EL (cell line): ENCODE measurements at places on chromosomes 7 and 10.
A peak's percentile ranks its signal among the peaks of the same experiment; 100 is the strongest.

GRCh38 chr7:45176886-45177731, 19.5 kb downstream of the RAMP3 start:
- no peak for DNase-seq

- no peak for DNase-seq
These were observed 63.6 kb downstream of the INSIG1 start for GRCh38 chr7:155361346-155361680.

GRCh38 chr10:78109210-78109609, 75.5 kb downstream of the RPS24 start:
- DNase-seq = no peak

DNA sequence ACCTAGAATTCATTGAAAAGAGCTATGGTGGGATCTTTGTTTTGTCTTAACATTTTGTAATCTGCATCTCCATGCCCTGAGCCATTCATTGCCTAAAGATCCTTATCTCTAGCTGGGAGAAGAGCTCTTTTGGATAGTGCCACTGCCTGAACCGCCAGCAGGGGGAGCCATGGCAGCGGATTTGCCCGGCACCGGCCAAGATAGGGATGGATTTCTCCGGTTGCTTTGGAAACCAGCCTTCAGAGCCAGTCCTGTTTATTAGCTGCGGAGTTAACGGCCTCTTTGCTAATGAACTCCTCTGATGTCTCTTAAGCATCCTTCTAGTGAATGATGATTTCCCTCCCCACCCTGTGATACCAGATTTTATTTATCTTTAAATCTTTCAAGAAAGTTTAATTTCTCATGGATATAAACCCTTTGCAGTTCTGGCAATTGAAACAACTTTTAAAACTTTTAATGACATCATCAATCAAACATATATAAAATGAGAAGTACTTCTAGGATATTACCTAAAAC, 58.2 kb upstream of the LYZL2 start:
- DNase-seq = peak; percentile 79

- DNase-seq = no peak
These were observed 82.7 kb upstream of the ADAM12 start for GRCh38 chr10:126470991-126471390.

DNA sequence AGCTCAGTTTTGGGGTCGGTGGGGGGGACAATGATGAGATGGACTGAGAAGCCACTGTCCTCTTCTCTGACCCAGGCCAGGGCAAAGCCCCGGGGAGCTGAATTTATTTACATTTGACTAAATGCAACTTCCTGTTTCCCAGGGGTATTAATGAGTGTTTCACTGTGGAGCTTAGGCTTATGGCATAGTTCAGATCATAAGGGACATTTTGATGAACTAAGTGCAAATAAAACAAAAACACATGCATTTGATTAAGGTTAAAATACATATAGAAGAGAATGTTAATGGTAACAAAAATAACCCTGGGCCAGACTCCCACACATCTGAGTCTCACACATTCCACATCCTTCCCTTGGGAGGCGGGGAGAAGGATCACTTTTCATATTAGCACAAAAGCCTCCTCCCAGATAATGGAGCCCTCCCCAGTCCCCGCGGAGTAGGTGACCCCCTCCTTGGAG, 320.6 kb downstream of the FRMD4A start:
- DNase-seq = peak; percentile 74

DNA sequence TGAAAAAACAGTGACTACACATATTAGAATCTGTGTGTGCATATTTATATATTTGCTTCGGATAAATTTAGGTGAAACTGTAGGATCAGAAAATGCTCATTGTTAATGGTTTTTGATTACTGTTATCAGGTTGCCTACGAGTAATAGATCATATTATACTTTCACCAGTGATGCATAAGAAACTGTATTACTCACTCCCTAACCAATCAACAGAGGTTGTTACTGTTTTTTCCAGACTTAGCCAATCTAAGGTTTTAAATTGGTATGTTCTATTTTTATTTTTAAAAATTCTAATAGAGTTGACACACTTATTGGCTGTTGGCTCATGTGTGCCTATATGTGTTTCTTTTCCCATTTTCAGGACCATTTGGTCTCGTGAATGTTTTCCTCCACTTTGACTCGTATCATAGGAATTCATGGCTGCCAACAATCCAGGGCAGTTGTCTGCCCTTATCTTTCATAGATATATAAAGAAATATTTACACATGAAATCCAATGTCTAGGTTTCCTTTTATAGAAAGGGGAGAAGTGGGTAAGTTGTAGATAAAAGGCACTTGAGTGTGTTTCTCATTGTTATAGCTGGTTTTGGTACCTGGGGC, 59.2 kb downstream of the ANLN start:
- peak; percentile 70 for DNase-seq

DNA sequence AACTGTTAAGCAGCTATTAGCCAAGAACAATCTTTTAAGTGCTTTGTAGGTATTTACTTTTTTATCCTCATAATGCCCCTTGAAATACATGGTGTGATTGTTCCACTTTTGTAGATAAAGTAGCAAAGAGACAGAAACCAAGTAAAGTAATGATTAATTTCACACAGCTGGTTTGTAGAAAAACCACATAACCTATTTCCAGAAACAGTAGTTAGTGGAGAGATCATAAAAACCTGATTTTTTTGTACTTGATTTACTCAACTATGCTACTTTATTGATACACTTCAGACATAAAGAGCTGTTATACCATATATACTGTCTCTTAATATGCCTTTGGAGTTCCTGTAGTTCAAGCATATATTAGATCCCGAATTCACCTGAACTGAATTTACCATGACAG, 118.4 kb downstream of the SEMA3A start:
- DNase-seq = no peak

DNA sequence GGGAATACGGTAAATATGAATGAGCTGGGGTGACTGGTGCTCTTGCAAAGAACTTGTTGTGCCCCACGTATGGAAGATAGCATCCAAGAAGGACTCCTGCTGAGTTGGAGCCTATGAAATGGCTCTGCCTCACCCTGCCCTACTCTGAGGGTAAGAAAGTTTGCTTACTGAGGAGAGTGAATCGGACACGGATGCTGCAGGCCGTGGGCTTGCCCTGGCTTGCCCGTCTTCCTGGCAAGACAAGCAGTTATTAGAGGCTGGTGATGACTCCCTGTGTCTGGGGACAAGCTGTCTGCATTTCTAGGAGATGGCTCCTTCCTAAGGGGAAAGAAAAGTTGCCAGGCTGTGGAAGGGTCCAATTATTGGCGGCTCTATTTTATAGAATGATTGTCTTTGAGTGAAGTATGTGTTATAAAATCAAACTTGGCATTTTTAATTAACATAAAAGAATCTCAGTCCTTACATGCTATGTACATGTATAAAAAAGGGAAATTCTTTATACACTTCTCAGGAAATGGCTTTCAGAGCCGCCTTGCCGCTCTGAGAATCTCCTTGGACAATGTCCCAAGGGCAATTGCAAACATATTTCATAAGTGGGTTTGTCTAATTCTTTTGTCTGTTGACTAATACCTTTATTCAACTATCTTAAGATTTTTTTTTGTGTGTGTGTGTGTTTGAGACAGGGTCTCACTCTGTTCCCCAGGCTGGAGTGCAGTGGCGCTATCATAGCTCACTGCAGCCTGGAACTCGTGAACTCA, 64.6 kb downstream of the CYP26A1 start:
- no peak for DNase-seq

GRCh38 chr7:29413626-29414136, 150.0 kb upstream of the PRR15 start:
- DNase-seq = no peak

DNA sequence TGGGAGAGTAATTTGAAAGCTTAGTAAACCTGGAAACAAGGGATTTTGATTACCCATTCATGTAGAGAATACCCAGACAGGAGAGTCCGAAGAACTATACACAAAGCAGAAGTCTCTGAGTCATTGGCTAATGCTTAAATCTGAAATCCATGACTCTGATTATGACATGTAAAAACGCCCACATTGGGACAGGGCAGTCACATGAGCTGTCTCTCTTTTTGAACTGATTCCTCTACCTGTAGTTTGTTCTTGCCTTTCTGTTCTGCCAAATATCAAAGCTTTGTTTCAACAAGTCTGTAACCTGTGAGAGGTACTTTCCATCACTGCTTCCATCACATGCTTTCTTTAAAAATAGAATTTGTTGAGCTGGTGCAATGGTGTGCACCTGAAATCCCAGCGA, 4.3 kb upstream of the GPNMB start:
- DNase-seq = no peak

DNA sequence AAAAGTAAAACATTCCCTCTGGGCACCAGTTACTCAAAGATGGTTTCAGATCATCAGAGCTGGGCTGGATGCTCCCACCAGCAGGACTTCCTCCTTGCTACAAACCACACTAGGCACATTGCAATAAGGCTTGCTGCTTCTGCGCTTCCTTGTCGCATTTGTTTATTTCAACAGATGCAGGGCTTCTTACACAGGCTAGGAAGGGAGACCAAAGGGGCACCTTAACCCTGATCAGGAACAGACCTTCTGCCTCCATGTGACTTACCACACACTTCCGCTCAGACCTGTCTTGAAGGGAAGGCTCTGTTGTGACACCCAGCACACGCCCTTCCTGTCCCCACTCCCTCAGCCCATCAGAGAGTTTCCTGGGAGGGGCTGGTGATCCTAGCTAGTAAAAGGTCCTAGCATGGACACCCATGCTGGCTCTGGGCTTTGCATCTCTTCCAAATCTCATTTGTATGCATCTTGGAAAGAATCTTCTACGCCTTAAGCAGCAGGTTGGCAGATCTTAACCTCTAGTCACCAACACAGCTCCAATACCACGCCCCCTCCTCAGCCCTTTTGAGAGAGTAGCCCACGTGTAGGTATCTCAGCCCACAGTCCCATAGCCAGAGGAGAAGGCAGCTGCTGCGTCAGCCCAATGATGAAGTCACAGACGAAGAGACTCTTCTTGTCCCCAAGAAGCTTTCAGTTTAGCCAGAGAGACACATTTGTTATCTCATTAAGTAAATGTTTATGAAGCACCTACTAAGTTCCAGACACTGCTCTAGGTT, 47.1 kb upstream of the SVIL start:
- no peak for DNase-seq

DNA sequence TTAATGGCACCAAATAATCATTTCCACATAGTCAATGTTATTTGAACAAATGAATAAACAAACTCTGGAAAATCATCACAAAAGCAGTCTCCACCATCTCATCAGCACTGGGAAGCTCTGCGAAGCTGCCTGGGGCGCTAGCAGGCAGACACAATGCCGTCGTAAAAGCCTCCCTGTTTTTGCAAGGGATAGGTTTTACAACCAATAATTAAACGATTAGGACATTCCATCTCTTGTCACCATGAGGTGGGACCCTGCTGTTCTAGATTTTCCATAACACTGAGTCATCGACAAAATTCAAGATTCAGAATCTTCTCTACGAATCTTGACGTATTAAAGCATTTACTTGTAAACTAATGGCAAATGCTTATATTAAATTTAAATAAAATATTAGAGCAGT, 172.8 kb upstream of the AKR1E2 start:
- DNase-seq = no peak

GRCh38 chr10:85043207-85043606, 714.8 kb downstream of the CCSER2 start:
- DNase-seq = no peak

- peak; percentile 98 for DNase-seq
These were observed 67.5 kb upstream of the INSIG1 start for GRCh38 chr7:155230169-155230593.

- peak; percentile 75 for DNase-seq
These were observed 6.5 kb downstream of the DUSP5 start for GRCh38 chr10:110504111-110504735.

DNA sequence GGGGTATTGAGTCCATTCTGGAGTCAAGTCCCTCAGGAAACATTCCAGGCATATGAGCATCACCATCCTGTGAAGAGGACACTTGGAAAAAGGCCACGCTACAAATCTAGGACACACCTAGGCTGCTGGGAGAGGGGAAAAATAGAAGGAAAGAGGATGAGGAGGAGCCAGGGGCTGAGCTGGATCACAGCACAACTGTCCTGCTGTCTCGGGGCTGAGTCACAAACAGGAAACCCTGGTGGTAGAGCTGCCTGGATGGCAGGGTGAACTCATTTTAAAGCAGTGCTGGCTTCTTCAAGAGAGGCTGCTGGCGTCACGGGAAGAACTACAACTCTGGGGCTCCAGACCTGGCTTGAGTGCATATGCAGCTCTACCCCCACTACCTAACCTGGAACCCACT, 151.5 kb downstream of the RNF216 start:
- peak; percentile 85 for DNase-seq

GRCh38 chr10:63409465-63410027, 56.2 kb downstream of the JMJD1C start:
- DNase-seq = peak; percentile 55

DNA sequence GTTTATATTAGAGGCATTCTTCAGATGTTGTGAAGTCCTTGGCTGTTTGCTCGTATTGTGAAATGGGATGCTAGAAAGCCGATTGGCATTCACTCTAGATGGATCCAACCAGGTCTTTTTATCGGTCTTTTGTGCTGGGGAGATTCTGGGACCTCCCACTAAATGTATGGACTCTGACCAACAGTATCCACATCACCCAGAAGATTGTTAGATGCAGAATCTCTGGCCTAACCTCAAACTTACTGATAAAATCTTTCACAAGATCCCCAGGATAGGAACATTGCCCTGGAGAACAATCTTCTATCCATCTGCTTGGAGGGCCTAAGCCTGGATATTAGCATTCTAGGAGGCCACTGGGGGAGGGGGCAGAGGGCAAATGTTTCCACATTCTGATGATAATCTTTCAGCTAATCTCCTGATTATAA, 160.9 kb downstream of the PLXDC2 start:
- DNase-seq = no peak

GRCh38 chr7:29443552-29443951, 120.1 kb upstream of the PRR15 start:
- no peak for DNase-seq

DNA sequence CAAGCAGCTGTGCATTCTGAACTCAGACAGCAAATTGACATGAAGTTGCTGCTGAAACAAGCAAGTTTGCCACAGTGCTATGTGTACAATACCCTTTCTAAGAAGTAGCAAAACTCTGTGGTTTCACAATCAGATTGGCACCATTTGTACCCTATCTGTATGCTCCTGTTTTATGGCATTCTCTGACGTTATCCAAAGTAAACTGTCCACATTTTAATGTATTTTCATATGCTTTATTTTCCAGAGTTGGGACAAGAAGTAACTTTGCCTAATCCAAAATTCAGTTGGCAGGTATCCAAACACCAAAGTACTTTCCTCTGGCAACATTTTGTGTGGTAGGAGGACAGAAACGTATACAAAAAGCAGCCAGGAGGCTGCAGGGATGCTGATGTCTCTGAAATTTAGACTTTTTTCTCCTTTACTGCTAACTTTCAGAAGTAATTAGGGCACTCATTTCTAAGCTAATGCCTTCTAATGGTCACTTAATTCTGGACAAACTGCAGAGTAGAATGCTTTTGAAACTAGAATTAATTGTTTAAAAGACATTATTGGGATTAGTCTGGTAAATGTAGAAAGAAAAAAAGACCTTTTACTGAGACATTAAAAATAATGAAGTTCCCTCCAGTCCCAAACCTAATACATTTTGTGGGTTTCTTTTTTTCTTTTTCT, 414.7 kb upstream of the NRP1 start:
- DNase-seq = no peak
